NCI-H187 treated with DMSO at 0.1 percent for 48 hours (cell line): ENCODE measurements at places on chromosomes 11 and 22.

GRCh38 chr11:94849839-94850238 lies 81.7 kb downstream of the AMOTL1 start:
- no peak for DNase-seq

DNA sequence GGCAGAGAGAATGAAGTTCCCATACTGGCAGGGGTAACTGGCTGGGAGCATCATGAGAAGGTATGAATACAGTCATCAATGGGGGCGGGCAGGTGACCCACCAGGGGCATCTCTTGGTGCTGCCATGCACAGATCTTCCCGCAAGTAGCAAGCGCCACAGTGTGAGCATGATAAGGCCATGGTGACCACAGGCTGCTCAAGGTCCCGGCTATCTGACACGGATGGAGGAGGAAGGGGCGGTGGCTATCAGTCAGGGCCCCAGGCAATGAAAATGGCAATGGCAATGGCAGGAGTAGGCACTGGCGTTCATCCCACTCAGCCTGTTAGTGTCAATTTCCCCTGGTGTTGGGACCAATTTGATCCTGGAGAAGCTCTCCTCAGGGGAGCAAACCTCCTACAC lies 21.6 kb downstream of the ASCL2 start:
- DNase-seq, result no peak

DNA sequence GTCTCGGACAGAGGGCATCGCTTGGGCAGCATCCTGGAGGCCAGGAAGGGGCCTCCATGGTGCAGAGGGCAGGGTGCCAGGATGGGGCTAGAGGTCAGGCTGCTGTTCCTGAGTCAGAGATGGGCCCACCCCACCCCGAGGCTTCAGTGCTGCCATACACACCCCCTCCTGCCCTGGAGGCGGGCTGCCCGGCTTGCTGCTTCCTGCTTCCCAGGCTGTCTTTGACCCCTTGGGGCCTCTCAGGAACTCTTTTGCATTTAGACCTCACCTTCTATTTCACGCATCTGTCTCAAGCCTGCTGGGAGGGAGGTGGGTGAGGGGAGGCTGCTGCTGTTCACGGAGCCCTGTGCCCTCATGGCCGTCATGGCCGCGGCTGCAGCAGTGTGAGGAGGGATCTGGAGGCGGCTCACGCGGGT lies 6.6 kb upstream of the GRAMD4 start:
- DNase-seq, result no peak

GRCh38 chr11:2571598-2572281 lies 126.9 kb downstream of the KCNQ1 start:
- DNase-seq, result no peak

DNA sequence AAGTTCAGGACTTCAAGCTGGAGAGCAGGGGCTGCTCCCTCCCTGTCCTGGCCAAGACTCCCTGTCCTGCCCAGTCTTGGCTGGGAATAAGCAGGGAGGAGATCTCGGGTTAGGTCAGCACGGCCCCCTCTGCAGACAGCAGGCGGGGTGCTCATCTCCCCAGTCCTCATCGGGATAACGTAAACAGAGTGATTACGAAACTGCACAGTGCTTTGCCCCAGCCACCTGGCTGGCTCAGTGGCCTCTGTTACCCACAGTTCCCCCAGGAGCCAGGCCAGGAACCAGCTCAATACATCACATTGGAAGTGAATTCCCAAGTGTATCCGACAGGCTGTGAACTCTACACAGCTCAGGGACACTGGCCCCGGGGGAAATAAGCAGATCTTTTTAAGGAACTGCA lies 42.7 kb upstream of the KCNJ11 start:
- no peak for DNase-seq

DNA sequence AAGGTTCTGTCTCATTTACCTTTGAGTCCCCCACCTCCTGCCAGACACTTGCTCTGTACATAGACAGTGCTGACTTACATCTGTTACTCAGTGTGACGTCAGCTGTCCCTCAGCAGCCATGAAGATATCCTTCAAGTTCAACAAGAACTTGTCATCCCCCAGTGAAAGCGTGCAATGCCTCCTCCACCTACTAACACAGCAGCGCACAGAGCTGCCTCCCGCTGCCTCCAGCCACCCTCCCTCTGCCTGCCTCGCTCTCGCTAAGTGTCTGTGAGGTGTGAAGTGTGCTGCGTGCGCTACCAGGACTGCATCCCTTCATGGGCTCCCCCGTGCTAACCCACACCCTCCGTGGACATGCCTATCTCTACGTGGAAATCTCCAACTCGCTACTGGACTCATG lies 621.4 kb downstream of the BRD1 start:
- DNase-seq, result no peak

- DNase-seq, result no peak
Observed at GRCh38 chr11:96309016-96309642, 33.9 kb downstream of the MAML2 start.

DNA sequence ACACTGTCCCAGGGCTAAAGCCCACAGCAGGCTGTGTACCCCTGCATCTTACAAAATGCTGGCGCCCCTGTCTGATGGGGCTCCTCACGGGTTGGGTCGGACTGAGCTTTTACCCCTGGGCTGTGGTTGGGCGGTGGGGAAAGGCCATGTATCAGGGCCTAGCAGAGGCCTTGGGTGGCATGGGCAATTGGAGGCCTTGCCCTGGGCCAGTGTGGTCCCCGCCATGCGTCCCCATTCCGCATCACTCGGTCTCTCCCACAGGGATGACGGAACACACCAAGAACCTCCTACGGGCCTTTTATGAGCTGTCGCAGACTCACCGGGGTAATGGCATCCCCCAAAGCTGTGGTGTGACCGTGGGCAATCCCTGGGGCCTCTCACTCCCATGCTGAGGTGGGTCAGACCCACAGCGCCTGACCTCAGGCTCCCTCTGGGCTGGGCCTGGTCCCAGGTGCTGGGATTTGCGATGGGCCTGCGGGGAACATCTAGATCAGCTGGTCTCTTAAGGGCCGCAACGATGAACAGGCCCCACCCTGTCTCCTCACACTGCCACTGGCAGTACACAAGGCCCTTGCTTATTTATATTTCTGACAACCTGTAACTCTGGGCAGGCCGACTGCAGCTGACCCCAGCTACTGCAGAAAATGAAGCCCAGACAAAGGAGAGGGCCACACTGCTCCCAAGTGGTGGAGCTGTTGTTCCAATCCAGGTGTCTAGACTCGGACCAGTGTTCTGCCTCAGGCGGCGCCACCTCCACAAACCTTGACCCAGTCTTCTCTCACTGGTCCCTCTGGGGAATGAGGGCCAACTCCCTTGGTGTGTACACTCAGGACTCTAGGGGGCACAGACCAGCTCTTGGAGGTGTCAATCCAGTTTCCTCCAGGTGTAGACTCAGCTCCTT lies 12.3 kb downstream of the SLC16A8 start:
- no peak for DNase-seq

GRCh38 chr22:17074648-17075002 lies 10.2 kb upstream of the IL17RA start:
- no peak for DNase-seq

DNA sequence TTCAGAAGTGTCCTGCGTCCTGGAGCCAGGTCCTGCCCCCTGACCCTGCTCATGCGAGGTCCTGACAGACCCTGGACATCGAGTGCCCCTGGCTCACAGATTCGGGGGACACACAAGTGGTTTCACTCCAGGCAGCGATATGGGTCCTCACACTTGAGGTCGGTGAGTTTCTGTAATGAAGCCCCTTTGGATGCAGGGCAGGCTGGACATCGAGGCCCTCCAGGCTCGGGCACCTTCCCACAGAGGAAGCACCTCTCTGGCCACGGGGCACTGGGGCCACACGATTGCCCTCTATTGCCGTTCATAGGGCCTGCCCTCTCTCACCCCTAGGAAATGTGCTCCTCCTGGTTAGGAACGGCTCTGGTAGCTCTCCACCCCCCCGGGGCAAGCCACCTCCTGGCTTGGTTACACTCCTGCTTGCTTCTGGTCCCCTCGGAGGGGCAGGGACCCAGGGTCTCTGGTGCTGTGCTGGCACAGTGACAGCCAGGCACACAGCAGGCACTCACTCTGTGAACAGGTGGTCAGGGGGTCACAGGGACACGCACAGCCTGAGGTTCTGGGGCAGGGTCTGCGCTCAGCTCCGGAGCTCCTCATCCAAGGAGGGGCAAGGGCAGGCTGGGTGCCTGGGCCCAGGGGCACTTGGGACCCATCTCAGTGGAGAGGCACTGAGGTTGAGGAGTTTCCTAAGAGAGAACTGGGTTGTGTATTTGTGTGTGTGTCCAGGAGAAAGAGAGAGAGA lies 907.7 kb downstream of the BRD1 start:
- DNase-seq, result no peak

- DNase-seq, result no peak
Observed at GRCh38 chr11:1714908-1715885, 18.2 kb downstream of the KRTAP5-6 start.
